Upper lobe of left lung (tissue), 6 donors: ENCODE measurements at places on chromosomes 6 and 20. TPM values are rescaled to one million over a fixed set of nuclear protein-coding genes. Genes with fewer than 3 reads are reported as not detected.

The ANKRD66 gene
- not detected for total RNA-seq

The OTOR gene
- not detected for total RNA-seq

The HLA-DRB1 gene
- 260 TPM for total RNA-seq

The ADGRF5 gene
- total RNA-seq, result 178 TPM

The DPPA5 gene
- total RNA-seq, result not detected

The BRD2 gene
- 144 TPM for total RNA-seq

DNA sequence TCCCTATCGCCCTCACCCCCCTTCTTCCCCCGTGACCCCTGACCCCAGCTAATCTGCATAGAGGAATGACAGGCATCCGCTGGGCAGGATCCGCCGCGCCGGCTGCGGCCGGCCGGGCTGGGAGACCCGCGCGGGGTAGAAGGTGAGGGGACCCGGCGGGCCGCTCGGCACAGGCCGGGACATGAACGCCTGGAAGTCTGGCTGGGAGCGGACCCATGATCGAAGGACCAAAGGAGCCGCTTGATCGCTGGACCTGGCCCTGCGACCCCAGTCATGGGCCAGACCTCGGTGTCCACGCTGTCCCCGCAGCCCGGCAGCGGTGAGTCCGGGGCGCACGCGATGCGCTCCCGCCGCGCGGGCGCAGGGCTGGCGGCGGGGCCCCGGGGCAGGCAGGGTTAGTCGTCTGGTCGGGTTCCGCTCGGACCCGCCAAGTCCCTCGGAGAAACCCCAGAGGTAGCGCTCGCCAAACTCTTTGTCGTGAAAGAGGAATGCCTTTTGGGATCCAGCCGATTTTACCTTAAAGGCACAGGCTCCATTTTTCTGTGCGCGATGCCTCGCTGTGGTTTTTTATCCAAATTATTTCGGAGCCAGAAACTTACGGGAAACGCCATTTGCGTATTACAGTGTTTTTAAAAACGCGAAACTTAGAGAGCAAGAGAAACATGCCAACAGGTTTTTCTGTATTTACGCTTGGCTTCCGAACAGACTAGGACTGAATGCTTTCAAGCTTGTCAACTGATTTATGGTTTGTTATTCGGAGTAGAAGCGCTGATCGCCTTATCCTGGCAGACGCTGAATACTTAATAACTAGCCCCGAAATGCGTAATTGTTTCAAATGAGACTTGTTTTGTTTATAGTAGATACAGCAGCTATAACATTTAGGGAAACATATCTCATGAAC is at the start of gene PHACTR2:
Gene PHACTR2, plus strand, starts transcription at position 75 of the 901 bp plus-strand sequence. Its CDS starts 199 bp downstream, at position 274.
- peak within 1 kb of the TSS; percentile 94 for H3K27ac ChIP-seq
- peak within 1 kb of the TSS; percentile 88 for H3K4me3 ChIP-seq
- no peaks in the 10 kb centered on the region for H3K36me3 ChIP-seq
- no peaks in the 10 kb centered on the region for H3K27me3 ChIP-seq
- peak; percentile 79 for DNase-seq

- H3K27ac ChIP-seq, result no peak overlapping the region
- no peaks in the 10 kb centered on the region for H3K36me3 ChIP-seq
- H3K27me3 ChIP-seq, result no peaks in the 10 kb centered on the region
Observed at GRCh38 chr6:37990762-37991525, 171.4 kb downstream of the ZFAND3 start.

DNA sequence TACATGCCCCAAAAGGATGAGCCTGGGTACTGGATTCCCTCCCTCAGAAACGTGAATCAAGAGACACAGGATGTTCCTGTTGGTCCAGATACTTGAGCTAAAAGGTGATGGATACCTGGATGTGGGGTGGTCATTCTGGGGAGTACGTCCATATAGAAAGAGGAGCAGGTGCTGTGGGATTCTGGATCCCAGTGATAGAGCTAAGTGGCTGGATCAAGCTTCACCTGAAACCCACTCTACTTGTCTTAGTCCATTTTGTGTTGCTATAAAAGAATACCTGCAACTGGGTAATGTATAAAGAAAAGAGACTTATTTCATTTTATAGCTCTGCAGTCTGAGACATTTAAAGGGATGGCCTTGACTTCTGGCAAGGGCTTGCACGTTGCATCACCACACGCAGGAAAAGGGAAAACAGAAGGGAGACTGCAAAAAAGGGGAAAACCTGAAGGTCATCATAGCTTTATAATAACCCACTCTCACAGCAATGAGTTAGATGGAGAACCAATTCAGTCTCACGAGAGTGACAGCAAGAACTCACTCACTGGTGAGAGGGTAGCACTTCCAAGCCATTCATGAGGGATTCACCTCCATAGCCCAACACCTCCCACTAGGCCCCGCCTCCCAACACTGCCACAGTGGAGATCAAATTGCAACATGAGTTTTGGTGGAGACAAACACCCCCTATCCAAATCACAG is 31.2 kb downstream of the RIPOR3 start:
- no peak overlapping the region for H3K27ac ChIP-seq
- H3K4me3 ChIP-seq, result no peak overlapping the region
- no peaks in the 10 kb centered on the region for H3K27me3 ChIP-seq
- peaks cover 19% of the 10 kb centered on the region for H3K4me1 ChIP-seq
- H3K36me3 ChIP-seq, result no peaks in the 10 kb centered on the region
- no peak for DNase-seq

DNA sequence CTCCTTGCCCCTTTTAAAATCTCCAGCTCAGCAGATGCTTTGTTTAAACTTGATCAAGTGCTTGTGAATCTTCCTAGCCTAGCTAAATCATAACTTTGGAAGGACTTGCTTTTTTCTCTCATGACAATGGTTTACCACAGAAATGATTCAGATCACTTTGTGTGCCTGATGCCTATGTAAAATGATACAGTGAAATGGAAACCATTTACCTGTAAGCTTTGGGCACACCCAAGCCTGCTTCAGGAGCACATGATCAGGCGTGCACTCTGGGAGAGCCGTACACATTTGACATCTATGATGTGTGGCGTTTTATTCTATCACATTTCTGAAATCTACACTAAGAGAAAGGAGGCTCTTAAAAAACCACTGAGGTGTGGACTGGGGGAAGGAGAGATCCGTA is 41.1 kb downstream of the PTPN1 start:
- H3K4me1 ChIP-seq, result peaks cover 22% of the 10 kb centered on the region
- H3K4me3 ChIP-seq, result no peak overlapping the region
- H3K27me3 ChIP-seq, result no peaks in the 10 kb centered on the region
- H3K27ac ChIP-seq, result peak overlapping the region; percentile 17

DNA sequence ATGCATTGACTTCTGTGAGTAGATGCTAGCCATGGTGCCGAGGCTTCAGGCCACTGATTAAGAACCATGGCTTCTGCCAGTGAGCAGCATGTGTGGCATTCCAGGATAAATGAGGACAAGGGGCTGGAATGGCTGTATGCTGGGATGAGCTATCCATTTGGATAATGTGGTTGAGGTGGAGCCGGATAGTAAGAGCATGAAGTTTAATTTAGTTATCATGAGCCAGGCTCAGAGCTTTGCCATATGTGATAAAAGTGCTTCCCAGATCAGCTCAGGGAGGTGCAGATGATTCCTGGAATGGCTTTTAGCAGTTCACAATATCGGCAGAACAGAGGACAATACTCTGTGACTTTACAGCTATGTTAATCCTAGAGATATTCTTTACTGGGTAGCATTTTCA is 34.6 kb upstream of the RNF8 start:
- no peak overlapping the region for H3K27ac ChIP-seq
- H3K4me1 ChIP-seq, result peaks cover 3% of the 10 kb centered on the region
- no peak for DNase-seq
- H3K27me3 ChIP-seq, result no peaks in the 10 kb centered on the region
- no peak overlapping the region for H3K4me3 ChIP-seq
- H3K36me3 ChIP-seq, result peaks cover 14% of the 10 kb centered on the region

DNA sequence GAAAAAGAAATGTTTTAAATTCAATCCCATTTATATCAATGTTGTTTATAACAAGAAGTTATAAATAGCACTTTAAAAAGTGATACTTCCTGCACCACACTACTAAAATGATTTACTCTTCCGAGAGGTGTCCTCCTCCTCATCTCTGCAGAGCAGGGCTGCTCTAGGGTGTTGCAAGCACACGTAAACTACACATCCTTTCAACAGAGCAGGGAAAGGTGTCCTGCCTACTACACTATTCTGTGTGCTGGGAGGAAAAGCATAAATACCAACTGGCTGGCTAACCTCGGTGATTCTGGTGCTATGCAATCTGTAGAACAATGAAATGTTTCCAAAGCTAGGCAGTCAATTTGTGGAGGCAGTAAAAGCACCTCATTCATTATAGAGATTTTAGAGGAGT is 89.5 kb upstream of the MAP7 start:
- no peak for DNase-seq
- peaks cover 24% of the 10 kb centered on the region for H3K36me3 ChIP-seq
- no peaks in the 10 kb centered on the region for H3K27me3 ChIP-seq
- H3K27ac ChIP-seq, result no peak overlapping the region

GRCh38 chr20:3430376-3431069 is 23.1 kb upstream of the DNAAF9 start:
- no peaks in the 10 kb centered on the region for H3K4me1 ChIP-seq
- H3K36me3 ChIP-seq, result no peaks in the 10 kb centered on the region
- H3K27me3 ChIP-seq, result no peaks in the 10 kb centered on the region
- H3K27ac ChIP-seq, result peak overlapping the region; percentile 57

DNA sequence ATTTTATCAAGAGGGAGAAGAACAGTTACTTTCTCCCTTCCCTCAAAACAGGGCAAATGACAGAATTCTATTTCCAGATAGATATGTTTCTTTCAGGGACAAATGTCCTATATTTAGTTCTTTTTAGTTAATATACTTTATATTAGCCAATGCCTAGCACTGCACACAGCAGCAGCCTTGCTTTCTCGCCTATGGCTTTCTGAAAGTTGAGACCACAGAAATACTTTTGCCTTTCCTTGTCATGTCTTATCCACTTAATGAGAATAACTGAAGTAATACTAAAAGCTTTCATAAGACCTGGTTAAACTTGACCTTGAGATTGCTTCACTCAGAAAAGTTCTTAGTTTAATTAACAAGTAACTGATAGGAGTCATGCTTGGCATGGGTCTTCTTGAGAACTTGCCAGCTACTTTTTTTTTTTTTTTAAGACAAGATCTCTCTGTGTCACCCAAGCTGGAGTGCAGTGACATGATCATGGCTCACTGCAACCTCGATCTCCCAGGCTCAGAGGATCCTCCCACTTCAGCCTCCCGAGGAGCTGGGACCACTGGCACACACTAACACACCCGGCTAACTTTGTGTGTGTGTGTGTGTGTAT is 159.3 kb downstream of the CDKAL1 start:
- H3K27me3 ChIP-seq, result no peaks in the 10 kb centered on the region
- H3K36me3 ChIP-seq, result no peaks in the 10 kb centered on the region
- DNase-seq, result no peak
- no peak overlapping the region for H3K4me3 ChIP-seq
- no peak overlapping the region for H3K27ac ChIP-seq

GRCh38 chr6:15413466-15414234 is 167.8 kb downstream of the JARID2 start:
- H3K27ac ChIP-seq, result no peak overlapping the region
- H3K36me3 ChIP-seq, result no peaks in the 10 kb centered on the region
- DNase-seq, result no peak
- peaks cover 6% of the 10 kb centered on the region for H3K4me1 ChIP-seq
- H3K27me3 ChIP-seq, result no peaks in the 10 kb centered on the region

DNA sequence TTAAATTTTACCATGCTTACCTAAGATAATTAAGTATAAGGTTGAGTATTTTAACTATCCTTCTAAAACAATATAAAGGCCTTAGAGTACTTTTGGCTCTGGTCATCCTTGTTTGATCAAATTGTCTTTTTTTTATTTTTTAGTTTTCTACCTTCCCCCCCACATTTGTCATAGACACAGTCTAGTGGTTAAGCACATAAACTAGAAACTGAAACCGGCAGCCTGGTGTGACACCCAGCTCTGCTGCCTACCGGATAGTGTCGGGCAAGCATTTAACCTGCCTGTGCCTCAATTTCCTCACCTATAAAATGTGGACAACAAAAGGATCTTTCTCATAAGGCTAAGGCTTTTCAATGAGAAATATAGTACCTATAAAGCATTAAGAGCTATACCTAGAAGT is 21.6 kb upstream of the TULP4 start:
- H3K4me3 ChIP-seq, result no peak overlapping the region
- H3K27ac ChIP-seq, result no peak overlapping the region
- DNase-seq, result no peak
- no peaks in the 10 kb centered on the region for H3K36me3 ChIP-seq
- no peaks in the 10 kb centered on the region for H3K27me3 ChIP-seq

DNA sequence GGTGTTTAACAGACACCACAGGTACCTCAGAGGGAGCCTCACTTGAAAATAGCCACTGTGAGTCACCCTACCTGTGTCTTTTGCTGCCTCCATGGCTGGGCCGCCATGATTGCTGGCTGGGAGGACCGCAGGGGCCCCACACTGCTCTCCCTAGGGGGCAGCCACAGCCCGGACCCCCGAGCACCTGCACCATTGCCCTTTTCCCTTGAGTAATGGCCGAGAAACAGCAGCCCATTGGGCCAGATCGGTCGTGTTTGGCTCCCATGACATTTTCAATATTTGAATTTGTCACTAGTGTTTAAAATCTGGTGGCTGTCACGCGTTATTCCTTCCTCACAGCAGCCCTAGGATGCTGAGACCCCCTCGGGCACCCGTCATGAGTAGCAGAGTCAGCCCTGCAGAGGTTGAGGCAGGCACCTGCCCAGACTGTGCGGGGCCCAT is 6.7 kb downstream of the ZBP1 start:
- H3K27me3 ChIP-seq, result no peaks in the 10 kb centered on the region
- H3K36me3 ChIP-seq, result no peaks in the 10 kb centered on the region
- H3K27ac ChIP-seq, result no peak overlapping the region
- H3K4me3 ChIP-seq, result no peak overlapping the region
- H3K4me1 ChIP-seq, result no peaks in the 10 kb centered on the region
- no peak for DNase-seq

DNA sequence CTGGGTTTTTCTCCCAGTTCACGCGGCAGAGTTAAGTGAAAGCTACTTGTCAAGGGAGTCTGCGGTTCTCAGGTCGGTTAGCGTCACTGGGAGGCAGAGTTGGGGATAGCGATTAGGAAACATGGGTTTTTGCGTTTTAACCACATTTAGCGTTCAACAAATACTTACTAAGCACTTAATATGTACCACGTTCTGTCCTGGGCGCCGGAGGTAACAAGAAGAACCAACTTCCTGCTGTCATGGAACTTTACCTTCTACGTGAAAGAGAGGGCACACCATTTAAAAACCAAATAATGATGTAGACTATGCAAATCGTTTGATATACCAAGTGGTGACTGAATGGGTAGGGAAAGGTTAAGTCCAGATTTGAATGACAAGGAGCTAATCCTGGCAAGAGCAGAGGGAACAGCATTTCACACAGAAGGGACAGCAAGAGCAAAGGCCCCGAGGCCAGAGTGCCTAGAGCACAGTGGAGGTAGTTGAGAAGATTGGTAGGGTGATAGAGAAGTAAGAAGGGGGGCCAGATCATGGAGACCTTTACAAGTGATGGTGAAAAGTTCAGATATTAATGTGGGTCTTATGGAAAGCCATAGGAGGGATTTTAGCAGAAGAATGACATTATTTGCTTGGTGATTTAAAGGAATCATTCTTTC is 744 bp downstream of the RIOK1 start:
- no peak for DNase-seq
- peak overlapping the region; percentile 81 for H3K4me3 ChIP-seq
- no peaks in the 10 kb centered on the region for H3K27me3 ChIP-seq
- peak overlapping the region; percentile 94 for H3K27ac ChIP-seq
- no peaks in the 10 kb centered on the region for H3K36me3 ChIP-seq
- peaks cover 26% of the 10 kb centered on the region for H3K4me1 ChIP-seq
